Naive thymus-derived CD4-positive, alpha-beta T cell (primary cell): ENCODE measurements at places on chromosomes 13 and 19. TPM values are rescaled to one million over a fixed set of nuclear protein-coding genes. Genes with fewer than 3 reads are reported as not detected.
A peak's percentile ranks its signal among the peaks of the same experiment; 100 is the strongest.

KLHL1 gene
- not detected for total RNA-seq

ZSCAN4 gene
- not detected in 2 replicates for total RNA-seq

- no peak for DNase-seq
Observed at GRCh38 chr13:38687246-38688229, 661 bp downstream of the FREM2 start.

- peak; percentile 70 for DNase-seq
Observed at GRCh38 chr19:17282488-17283125, 906 bp downstream of the ANKLE1 start.

DNA sequence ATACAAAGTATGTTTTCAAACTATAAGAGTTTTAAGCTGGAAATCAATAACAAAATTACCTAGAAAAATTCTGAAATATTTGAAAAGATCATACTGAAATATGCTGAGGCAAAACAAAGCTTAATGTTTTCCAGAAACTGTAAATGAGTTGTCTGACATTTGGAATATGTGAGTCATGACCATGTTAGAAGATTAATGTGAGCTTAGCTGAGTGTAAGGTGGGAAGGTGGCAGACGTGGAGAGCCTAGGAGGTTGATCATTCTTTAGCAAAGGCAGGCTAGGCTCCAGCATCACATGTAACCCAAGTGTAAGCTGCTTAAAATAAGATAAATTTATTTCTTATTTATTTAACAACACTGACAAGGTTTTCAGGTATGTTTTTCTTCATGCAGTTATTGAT lies 2086.1 kb upstream of the PCDH20 start:
- no peak for DNase-seq
